ENCODE measurements at places on chromosomes 7 and 10.

- DNase-seq, result no peak
These were observed 30.8 kb downstream of the LDB3 start for GRCh38 chr10:86699125-86699524.

DNA sequence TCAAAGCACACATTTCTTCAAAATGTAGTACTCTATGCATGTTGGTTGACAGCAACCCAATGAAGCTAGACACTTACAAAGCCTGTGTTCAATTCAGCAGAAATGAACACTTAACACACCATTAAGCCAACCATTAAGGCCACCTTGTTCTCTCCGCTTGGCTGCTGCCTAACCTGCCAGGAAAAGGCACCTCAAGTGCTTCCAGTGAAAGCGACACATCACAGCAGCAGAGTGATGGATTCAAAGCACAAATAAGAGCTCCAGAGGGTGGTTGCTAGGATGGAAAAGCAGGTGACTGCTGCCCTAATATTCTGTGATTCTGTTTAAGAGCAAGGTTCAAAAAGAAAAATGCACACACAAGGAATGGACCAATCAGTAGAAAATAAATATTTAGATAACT lies 81.5 kb upstream of the GNAI1 start:
- DNase-seq, result no peak

DNA sequence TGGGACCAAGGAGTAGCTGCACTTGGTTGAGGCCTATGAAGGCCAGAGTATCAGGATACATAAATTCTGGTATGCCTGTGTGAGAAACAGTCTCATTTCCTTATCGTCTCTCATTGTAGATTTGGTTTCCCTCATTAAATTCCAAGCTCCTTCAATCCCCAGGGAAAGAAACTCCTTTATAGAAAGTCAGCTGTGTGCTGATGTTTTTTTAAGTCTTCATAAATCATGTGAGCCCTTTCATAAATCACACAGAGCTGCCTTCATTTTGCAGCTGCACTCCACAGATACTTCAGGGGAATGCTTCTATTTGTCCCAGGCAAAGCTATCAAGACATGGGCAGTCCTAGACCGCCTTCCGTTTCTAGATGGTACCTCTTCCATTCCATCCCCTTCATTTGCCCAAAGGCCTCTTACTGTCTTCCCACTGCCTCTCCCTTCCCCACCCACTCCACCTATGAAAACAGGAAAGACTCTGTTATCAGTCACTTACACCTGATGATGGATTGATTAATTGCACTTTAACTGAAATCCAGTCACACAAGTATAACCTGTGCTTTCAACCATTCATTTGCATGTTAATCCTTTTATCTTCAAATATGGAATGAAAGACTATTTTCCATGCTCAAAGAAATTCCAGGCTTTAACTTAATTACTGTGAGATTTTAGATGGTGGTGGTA lies 290.2 kb downstream of the C7orf25 start:
- DNase-seq, result no peak

DNA sequence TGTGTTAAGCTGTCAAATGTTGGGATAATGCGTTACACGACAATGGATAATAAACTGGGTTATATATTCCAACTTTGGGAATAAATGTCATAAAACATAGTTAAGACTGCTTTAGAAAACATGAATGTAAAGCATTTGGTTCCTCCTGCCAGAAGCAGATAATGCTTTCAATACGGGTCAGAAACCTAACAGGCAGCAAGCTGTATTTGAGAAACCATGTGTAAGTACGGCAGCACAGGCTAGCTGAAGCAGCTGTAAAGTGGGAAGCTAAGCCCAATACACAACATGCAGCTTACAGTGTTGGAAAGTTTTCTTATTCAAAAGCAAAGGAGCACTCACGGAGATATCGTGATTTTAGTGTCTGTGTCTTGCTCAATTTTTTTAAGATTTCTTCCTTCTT lies 46.5 kb downstream of the MALSU1 start:
- no peak for DNase-seq

- no peak for DNase-seq
These were observed 15.8 kb downstream of the DPY19L1 start for GRCh38 chr7:35021445-35021844.

GRCh38 chr10:97483921-97484320 lies 14.3 kb downstream of the MMS19 start:
- no peak for DNase-seq

- DNase-seq, result no peak
These were observed 580.0 kb downstream of the XPNPEP1 start for GRCh38 chr10:109343293-109343692.

- DNase-seq, result no peak
These were observed 26.7 kb upstream of the USP6NL start for GRCh38 chr10:11638055-11638698.

GRCh38 chr10:92552310-92552709 lies 21.6 kb downstream of the IDE start:
- no peak for DNase-seq

DNA sequence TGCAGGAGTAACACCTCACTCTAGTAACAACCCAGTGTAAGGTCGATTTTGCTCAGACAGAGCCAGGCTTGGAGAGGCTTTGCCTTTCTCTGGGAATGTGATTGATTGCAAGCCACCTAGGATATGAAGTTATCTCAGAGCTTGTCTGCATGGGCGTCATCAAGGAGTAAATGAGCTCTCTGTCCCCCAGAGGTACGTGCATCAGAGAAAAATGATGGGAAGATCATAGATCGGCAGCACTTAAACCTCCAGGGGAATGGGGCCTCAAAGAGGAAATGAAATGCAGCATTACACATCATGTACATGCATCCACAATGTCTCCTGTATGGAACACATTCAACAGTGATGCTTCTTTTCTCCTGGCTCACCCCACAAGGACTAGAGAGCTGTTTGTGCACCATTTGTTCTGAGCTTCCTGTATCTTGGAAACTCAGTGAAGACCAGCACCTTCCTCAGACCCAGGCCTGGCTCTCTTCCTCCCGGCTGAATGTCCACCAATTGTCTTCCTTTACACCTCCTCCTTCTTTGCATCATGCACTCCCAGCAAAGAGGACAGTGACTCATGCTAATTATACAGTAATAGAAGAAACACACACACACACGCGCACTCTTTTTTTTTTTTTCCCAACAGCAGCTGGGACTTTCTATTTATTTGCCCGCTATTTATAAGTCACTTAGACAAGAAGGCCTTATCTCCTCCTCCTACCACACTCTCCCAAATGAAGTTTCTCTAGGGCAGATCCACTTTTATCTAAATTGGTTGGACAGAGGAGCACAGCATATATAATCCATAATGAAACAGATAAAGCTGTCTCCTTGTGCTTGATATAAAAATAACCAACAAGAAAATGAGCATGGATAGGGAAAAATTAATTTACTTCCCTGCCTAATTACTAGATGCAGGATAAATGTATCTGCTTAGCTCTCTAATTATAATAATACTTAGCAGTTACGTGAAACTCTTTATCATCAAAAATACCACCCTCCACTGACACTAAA lies 990.7 kb downstream of the CCSER2 start:
- no peak for DNase-seq

DNA sequence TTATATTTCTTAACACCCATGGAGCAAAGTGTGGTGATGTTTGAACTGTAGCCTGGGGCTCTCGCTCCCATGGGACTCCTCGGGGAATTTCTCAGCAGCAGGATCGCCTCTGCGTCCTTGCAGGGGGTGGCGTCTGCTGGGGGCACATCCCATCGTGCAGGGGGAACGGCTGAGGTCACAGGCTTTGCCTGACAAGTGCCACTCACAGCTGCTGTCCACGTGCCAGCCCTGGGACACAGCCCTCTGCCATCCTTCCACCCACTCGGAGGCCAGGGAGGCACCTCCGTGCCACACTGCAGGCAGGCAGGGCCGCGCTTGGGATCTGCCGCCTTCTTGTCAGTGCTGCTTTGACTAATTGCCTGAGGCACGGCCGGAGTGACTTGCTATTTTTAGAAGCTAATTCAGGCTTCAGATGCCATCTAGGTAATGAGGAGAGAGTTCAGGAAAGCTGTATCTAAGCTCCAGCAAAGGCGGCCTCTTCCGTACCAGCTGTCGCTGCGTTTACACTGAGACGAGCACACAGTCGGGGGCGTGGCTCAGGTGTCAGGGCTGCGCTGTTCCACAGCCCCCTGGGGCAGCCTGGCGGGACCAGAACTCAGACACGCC lies 45.7 kb downstream of the PITRM1 start:
- DNase-seq, result no peak

GRCh38 chr10:70981936-70982335 lies 93.6 kb upstream of the PCBD1 start:
- no peak for DNase-seq

- DNase-seq, result no peak
These were observed 63.7 kb upstream of the STEAP1B start for GRCh38 chr7:22563621-22564241.

DNA sequence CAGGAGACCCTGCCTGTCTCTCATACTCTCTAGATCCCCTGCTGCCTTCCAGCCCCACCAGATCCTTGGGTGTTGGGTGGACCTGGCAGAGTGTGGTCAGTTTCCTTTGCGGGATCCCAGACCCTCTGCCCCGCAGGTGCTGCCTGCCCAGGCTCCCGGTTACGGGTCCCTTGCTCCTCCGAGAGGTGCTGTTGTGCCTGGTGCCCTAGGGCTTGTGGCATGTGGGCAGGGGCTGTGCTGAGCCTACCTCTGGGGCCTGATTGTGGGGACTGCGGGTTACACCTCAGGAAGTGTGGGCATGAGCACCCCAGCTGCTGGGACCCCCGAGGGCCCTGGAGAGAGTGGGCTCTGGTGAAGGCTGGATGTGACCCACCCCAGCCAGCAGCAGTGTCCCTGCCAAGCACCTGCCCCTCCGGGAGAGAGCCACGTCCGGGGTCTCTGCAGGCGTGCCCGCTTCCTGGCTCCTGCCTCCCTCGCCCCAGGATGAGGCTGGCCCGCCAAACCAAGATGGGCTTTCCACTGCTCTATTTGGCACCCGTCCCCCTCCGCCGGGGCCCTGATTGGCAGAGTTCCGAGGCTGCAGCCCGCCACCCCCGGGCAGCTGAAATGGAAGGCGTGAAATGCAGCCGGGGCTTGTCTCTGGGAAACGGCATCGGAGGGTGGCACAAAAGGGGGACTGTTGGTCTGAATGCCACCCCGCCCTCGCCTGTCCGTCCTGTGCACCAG lies 17.0 kb downstream of the CLIP2 start:
- no peak for DNase-seq

GRCh38 chr10:50937230-50937907 lies 51.9 kb upstream of the A1CF start:
- no peak for DNase-seq

GRCh38 chr10:129870961-129871621 lies 93.0 kb downstream of the EBF3 start:
- DNase-seq, result no peak

- DNase-seq, result peak; percentile 15
These were observed 74.9 kb downstream of the CARD11 start for GRCh38 chr7:2968616-2969397.

DNA sequence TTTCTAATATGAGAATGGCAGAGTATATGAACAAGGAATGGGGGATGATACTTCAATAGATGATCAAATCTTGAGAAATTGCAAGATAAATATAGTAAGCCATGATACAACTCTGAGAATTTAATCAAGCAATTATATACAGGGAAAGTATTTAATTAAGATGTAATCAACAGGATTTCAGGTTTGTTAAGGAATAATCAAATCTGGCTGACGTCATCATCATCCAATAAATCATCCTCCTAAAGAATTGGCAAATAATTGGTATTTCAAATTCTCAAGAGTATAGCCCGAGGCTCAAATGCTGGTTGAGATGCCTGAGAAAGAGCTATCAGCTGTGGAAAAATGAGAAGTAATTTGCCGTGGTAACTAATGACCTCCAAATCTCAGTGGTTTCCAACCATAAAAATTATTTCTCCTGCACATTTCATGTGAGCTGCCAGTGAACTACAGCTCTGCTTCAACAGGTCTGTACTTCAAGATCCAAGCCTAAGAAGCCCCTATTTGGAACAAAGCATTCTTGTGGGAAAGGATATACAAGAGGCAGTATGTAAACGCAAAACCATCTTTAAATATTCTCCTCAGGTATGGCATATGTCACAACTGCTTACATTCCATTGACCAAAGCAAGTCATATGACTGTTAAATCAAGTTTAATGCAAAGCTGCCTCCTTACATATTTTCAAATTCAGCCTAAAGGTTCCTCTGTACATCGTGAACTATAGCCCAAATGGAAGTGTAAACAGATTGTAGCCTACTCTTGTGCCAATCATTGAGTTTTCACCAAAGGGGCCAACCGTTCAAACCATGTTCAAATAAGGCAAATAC lies 503.0 kb downstream of the KIF20B start:
- no peak for DNase-seq

- no peak for DNase-seq
These were observed 23.2 kb downstream of the STMP1 start for GRCh38 chr7:135685306-135686084.

DNA sequence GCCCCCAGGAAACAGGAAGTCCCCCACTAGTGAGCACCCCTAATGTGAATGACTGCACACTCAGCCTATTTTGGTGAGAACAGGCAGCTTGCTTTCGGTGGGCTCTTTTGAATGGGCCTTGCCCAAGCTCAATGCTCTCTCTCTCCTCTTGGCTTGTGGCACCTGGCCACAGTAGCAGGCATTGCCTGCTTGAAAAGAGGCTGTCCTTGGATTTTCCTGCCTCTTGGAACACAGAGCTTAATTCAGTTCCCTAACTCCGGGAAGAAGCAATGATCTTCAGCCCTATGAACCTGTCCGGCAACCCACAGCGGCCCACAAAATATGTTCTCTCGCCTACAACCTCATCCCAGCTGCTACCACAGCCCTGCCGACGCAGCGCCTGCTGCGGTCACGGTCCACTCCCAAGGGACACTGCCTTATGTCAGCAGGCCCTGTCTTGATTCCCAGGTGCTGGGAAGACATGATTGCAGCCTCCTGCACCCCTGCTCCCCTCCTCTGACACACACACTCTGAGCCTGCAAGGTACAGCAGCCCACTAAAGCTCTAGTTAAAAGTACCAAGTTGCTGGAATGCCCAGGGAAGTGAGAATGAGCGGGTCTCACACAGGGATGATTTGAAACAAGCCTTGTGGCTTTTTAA lies 715.5 kb upstream of the GALNT17 start:
- DNase-seq, result no peak

GRCh38 chr10:86359111-86359510 lies 7.5 kb downstream of the GRID1 start:
- DNase-seq, result no peak

DNA sequence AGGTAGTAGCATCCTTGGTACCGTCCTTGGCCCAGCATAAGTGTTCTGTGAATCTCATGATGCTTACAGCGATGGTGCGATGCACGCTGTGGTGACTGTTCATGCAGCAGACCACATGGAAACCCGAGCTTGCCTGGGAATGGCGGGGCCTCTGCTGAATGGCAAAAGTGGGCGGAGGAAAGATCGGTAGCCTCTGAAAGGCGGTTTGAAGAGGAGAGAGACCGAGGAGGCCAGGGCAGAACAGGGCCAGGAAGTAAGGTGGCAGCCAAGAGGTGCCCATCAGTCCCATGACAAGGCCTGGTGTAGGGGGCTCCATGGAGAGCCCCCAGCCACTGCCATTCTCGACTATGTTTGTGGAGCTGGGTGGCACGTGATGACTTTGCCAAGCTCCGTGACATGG lies 33.2 kb upstream of the CNPY1 start:
- no peak for DNase-seq

DNA sequence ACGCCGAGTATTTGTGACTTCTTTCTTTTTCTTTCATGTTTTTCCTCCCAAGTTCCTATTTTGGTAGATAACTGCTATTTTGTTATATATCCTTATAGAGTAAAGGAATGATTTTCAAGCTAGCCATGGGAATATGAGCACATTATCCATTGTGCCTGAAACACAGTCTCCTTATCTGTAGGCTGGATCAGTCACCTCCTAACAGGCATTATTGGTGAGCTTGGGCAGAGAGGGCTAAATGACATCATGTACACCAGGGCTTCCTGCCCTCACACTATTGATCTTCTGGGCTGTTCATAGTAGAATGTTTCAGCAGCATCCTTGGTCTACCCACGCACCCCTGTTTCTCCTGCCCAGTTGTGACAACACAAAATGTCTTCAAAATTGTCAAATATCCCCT lies 88.1 kb upstream of the CTBP2 start:
- DNase-seq, result no peak

Data from neural crest cell (in vitro differentiated cells).